Activated CD8-positive, alpha-beta memory T cell treated with anti-CD3 and anti-CD28 coated beads for 4 hours (primary cell): ENCODE measurements at places on chromosomes 13 and 19.

DNA sequence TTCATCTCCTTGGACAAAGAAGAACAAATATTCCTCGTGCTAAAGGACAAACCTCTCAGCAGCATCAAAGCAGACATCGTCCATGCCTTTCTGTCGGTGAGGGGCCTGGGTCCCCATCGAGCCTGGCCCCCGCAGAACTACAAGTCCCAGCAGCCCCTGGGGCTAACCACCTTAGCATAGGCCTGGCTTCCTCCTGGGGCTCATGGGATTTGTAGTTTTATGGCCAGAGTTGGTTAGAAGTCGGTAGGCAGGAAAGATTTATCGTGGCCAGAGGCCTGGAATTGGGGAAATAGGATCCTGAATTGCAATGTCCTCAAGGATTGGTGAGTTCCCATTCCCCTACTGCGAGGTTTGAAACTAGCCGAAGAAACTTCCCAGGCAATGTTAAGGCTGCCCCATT is 19.6 kb downstream of the TMEM150B start:
- DNase-seq = no peak

DNA sequence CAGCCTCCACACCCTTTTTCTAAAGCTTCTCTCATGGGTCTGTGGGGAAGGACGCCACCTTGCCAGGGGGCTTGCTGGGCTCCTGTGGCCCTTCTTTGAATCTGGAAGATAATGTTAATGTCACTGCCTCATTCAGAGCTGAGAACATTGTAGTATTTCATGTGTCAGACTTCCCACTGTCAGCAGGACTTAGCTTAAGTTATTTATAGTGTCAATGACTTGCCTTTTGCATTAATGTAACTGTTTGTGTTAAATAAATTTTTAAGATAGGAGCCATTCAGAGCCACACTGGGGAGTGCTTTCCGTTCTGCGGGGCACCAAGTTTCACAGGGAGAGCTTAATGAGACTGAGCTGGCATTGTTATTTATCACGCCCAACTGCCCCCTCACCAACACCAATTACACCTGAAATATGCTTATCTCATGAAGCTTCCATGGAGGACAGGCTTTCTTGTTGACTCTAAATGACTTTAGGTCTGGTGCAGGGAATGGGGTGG is 226.9 kb upstream of the UBL3 start:
- DNase-seq = no peak

- no peak for DNase-seq
Measured at GRCh38 chr13:51006067-51006845, 96.7 kb downstream of the RNASEH2B start.

- no peak for DNase-seq
Measured at GRCh38 chr19:42442833-42443232, at the start of gene CXCL17. Gene CXCL17 (minus strand): TSS chr19:42442946. CDS start chr19:42442832, 114 bp downstream.

DNA sequence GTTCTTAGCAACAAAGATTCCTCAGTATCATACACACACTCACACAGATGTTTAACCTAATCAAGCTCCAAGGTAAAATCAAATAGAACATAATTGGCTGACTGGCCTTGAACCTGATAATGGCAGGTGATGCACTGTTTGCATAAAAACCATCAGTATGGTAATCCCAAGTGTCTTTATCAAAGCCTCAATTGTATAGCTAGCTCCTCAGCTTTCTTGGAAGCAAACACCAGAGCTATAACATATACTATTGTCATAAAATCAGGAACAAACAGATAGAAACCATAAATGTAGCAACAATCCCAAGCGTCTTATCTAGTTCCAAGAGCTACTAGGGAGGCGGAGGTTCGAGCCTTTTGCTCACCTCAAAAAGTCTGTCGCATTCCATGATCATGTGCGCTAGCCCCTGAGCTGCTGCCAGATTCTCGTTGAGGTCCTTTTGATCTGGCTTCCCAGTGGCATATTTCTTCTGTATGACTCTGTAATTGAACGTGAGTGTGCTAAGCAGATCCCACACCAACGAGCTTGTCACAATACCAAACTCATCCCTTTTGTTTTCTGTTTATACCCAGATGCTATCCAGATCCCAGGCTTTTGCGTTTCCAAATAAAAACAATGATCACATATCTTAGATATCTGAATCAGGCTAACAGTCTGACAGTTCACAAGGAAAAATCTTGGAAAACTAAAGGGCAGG is 95.3 kb downstream of the KL start:
- DNase-seq = no peak

DNA sequence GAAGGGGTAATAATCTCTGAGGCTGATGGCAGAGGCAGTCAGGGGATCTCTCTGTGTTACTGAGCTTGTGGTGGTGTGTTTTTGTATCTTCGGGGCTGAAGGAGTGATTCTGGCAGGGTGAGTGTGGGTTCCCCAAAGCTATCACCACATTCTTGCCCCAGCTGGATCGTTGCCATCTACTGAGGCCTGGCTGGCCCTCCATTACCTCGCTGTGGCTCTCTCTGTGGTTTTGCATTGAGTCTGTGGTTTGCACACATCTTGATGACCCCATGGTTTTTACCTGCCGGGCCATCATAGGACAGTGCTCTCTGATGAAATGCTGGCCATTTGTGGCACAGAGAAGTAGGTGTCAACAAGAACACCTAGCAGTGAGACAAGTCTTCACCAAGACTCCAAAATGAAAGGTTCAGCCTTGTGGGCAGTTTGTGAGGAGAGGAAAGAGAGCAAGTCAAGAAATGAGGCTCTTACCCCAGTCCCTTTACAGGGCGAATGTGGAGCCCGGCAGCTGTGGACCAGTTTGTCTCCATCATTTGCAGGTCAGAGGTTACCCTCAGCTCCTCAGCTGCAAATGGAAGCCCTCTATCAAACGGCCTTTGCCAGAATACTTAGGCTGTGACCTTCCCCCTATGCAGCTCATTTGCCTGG is 69.0 kb upstream of the NPAS1 start:
- no peak for DNase-seq
